ENCODE measurements at places on chromosomes 5 and 9.

- no peak for DNase-seq
These were observed 81.3 kb upstream of the TMEM171 start for GRCh38 chr5:73039082-73039481.

GRCh38 chr9:99401680-99402504 lies 179.8 kb downstream of the SEC61B start:
- no peak for DNase-seq

DNA sequence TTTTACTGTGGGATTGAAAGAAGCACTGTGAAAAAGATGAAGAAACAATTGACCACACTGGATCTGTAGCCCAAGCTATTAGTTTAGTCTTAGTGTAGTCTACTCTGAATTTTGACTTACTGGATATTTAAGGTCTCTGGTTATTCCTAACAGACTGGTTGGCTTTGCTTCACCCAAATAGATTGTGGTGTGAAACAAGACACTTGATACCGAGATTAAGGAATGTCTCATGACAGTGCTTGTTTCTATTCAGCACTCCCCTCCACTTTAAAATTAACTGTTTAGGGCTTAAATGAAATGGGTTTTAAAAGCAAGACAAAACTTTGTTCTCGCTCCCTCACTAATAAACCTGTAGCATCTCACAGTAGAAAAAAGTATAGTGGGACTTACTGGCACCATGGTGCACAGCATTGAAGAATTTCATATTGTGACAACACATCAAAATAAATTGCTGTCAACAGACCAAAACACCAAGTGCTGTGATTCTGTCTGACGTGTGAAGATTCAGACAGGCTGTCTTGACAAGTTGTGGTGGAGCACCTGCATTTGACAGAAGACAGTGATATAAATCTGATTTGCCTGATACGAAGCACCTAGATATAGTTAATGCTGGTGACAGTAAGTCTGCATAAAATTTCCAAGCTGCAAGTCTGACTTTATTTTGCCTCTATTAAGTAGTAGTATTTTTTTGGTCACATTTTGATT lies 73.1 kb downstream of the PBX3 start:
- DNase-seq: no peak

GRCh38 chr9:70400107-70400892 lies 14.2 kb downstream of the KLF9 start:
- DNase-seq: no peak

GRCh38 chr5:84085387-84086041 lies 299.2 kb downstream of the EDIL3 start:
- no peak for DNase-seq

GRCh38 chr5:22986281-22986680 lies 133.1 kb upstream of the CDH12 start:
- DNase-seq: no peak

DNA sequence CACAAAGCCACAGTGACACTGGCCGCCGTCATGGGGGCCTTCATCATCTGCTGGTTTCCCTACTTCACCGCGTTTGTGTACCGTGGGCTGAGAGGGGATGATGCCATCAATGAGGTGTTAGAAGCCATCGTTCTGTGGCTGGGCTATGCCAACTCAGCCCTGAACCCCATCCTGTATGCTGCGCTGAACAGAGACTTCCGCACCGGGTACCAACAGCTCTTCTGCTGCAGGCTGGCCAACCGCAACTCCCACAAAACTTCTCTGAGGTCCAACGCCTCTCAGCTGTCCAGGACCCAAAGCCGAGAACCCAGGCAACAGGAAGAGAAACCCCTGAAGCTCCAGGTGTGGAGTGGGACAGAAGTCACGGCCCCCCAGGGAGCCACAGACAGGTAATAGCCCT lies 26.1 kb downstream of the HRH2 start:
- no peak for DNase-seq

DNA sequence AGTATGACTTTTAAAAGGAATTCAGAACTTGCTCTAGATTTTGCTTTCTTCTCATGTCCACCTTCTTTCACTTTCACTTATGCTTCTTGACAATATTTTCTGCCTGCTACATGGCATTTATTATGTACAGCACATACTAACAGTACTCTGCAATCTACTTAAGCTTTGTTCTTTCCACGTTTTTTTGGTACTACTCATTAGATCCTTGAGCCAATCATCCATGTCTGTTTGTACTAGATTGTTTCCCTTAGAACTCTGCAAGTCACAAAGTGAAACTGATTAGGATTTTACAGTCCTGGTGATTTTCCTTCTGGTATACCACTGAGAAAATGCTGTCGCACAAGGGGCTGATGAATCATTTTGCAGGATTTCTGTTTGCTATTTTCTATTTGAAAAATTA lies 78.3 kb downstream of the PARP8 start:
- DNase-seq: no peak

- no peak for DNase-seq
These were observed 15.8 kb downstream of the NDST1 start for GRCh38 chr5:150523472-150524350.

DNA sequence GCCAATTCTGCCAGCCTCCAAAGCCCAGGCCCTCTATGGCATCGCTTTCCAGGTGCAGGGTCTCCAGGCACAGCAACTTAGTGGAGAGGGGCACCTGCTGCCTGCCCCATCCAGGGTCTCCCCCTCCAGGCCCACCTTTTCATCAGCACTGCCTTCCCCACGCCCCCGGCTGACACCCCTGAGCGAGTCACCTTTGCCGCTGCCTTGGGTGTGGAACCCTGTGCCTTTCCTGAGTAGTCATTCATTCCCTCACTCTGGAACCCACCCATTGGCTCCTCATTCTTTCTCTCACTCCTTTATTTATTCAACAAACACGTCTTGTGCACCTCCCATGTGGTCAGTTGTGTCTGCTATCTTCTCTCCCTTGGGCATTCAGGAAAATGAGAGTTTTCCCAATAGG lies 14.5 kb upstream of the RPL26L1 start:
- DNase-seq: no peak

GRCh38 chr5:156722358-156722757 lies 127.7 kb upstream of the PPP1R2B start:
- no peak for DNase-seq

DNA sequence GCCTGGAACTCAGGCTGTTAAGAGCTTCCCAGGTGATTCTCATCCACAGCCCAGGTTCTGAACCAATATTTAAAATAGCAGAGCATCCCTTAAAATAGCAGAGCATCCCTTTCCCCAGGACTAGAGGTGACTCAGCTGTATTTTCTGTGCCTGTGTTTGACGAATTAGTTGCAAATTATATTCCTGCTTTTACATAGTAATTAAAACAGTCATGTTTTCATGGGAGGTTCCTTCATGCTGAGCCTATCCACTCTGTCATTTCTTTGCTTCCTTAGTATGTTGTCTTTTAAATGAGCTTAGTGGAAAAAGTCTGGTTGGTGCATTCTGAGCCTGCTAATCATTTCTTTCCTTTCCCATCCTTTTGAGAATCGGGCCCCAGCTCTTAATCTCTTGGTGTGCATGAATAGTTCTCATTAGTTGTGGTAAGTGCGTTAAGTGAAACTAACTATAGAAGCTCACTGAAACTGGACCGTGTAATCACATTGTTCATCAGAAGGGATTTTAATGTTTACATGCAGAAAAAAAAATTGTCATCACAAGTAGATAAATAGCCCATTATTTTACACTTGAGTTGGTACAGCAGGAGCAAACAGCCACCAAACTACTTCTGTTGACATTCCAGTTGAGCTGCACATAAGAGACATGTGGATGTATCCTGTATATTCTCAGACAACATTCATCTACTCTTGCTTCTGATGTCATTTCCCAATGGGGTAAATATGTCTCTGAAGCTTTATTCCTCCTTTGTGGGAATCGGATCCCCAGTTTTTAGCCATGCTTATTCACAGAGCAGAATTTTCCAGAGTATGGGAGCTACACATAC lies 596.9 kb upstream of the WWC1 start:
- DNase-seq: no peak

- no peak for DNase-seq
These were observed 42.7 kb downstream of the SV2C start for GRCh38 chr5:76125888-76126287.

GRCh38 chr9:104970271-104970987 lies 42.5 kb upstream of the ABCA1 start:
- DNase-seq: no peak

Measured in activated CD8-positive, alpha-beta memory T cell treated with anti-CD3 and anti-CD28 coated beads for 1 hour (primary cell).